ENCODE measurements at places on chromosomes 12 and 14. TPM values are rescaled to one million over a fixed set of nuclear protein-coding genes. Genes with fewer than 3 reads are reported as not detected.

DNA sequence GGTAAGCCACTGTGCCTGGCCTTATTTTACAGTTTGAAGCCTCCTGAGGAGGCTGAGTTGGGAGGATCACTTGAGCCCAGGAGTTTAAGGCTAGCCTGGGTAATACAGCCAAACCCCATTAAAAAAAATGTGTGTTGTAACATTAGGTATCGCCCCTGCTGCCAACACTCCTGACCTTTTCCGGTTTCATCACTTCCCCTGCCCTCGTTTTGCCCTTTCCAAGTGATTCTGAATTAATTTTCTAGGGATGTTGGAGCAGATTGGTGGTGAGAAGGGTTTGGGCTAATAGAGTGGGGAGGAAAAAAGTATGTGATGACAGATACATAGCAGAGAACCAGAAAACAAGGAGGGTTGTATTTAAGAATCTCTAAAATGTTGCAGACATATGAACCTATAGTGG is 25.6 kb upstream of the C12orf71 start:
- DNase-seq = no peak

DNA sequence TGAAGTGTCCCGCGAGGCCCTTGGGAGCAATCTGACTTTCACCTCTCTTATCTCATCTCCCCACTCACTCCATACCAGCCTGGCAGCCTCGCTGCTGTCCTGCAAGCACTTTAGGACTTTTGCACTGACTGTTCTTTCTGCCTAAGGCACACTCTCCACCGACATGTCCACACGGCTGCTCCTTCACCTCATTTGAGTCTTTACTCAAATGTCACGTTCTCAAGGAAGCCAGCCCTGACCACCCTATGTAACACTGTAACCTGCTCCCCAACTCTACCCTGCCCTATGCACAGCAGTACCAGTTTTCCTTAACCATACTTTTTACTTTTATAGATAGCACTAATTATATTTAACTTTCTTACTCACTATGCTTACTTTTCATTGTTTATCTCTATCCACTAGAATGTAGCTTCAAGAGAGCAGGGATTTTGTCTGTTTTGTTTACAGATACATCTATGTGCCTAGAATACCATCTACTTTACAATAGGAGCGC is 32.0 kb downstream of the PRKD1 start:
- no peak for DNase-seq

DNA sequence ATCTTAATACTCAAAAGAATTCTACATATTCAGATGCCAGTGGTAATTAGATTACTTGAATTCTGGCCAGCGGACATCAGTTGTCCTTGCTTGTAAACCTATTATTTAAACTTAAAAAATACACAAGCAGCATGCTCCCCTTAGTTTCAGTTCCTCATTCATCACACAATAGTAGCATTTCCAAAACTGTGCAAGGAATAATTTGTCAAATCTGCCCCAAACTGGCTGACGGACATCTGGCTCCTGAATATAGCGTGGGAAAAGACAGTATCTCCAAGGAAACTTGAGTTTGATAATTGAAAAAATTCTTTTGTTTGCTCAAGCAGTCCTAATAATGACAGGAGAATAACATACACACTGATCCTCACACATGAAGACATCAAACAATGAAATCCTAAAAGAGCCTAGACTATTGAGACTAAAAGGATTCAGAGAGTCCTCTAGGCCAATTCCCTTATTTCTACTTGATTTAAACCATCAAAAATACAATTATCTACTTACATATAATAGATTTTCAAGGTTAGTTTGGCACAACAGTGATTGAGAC is 90.4 kb downstream of the KIF21A start:
- no peak for DNase-seq

DNA sequence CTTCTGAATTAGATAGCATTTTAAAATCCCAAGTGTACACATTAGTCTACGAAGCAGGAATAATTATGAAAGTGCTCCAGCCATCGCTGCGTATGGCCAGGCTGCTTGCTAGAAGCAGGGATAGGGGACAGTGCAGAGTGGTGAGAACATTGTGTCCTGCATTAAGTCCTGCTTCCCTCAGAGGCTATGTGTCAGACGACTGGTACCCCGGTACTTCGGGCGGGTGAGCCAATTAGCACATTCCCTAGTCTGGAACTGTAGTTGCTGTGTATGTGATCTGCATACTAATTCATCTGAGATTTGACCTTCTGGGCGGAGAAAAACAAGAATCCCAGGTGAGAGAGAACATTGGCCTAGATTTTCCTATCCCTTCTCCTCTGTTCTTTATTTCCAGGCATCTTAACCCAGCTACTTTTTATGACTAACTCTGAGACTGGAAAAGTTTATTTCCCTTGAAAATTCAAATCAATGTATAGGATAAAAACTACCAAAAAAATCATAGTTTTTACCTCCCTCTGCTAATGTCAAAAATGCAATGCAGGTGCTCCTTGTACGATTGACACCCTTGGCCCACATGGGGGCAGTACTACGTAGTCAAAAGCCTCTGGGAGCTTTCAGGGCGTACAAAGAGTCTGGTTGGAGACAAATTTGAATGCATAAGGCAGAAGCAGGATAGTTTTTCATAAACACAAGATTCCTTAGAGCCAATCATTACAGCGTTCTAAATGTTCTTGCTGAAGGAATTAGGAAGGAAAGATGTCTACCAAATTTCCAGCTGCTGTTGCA is 764.3 kb downstream of the NOVA1 start:
- DNase-seq = peak; percentile 56

Gene ANKRD9
- total RNA-seq = 14.9 TPM

Gene PPFIA2
- total RNA-seq = not detected

Data from GM23248 (cell line).